ENCODE measurements at places on chromosomes 12 and 14.

GRCh38 chr12:84599539-84599938 is 313.1 kb downstream of the SLC6A15 start:
- DNase-seq = no peak

DNA sequence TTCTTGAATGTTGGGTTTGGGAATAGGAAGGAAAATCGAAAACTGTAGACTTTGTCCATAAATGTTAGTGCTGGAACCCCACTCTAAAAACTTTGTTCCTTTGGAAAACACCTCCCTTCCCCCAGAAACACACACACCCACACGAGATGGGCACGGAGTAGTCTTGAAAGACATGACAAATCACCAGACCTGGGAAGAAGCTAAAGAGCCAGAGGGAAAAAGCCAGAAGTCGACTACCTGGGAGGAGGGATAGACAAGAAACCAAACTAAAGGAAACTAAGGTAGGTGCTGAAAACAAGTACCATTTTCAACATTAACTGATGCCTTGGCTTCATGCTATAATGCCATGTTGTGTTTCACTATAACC is 925 bp upstream of the NANOG start:
- no peak for DNase-seq

- no peak for DNase-seq
Observed at GRCh38 chr12:6921996-6922946, 5.5 kb upstream of the ATN1 start.

GRCh38 chr12:101845137-101845711 is 14.5 kb upstream of the GNPTAB start:
- no peak for DNase-seq

DNA sequence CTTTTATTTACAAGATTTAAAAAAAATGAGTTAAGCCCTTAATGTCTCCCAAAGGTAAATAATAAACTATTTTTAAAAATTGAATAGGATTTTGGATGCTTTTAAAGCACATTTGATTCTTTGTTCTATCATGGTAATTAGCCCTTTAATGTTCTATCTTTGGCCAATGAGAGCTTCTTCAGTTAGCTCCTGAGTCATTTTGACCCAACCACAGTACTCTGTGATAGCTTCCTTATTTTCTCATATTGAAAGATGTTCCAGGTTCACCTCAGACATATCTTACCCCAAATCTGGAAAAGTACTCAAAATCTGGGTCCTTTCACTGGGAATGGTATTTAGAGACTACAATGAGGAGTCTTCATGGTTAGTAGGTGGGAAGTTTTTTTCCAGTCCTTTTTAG is 98.0 kb downstream of the MYRFL start:
- DNase-seq = no peak

- no peak for DNase-seq
Observed at GRCh38 chr12:117865505-117865904, 103.3 kb downstream of the KSR2 start.

GRCh38 chr14:101407328-101407727 is 154.0 kb upstream of the DIO3 start:
- DNase-seq = no peak

- DNase-seq = no peak
Observed at GRCh38 chr12:120847392-120847791, 56.8 kb downstream of the SPPL3 start.

DNA sequence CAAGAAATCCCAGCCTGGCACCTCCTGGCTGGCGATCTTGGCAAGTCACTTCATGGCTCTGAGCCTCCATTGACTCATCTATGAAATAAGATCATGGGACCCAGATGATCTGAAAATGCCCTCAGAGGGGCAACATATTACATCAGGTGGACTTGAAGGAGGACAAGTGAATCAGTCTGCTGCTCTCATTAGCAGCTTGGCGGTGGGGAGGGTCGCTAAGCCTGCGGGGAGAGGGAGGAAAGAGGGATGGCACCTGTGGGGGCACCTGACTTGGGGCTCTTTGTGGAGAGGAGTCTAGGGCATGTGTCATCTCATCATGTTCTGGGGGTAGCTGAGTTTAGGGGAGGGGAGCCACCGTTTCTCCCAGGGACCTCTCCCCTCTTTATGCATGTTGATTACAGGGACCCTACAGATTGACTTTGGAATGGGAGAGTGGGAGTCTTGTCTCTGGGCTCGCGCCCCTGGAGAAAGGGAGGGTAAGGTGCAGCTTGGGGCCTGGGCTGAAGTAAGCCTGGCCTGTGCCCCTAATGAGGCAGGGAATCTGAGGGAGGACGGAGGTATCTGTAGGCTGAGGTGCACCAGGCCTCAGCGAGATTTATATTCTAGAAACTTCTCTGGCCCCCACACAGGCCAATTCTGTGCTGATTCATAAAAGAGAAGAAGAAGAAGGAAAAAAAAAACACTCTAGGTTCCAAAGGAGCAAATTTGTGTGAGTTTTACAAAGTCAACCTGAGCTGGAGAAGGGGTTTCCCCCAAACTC is 29.3 kb upstream of the BATF start:
- DNase-seq = no peak

DNA sequence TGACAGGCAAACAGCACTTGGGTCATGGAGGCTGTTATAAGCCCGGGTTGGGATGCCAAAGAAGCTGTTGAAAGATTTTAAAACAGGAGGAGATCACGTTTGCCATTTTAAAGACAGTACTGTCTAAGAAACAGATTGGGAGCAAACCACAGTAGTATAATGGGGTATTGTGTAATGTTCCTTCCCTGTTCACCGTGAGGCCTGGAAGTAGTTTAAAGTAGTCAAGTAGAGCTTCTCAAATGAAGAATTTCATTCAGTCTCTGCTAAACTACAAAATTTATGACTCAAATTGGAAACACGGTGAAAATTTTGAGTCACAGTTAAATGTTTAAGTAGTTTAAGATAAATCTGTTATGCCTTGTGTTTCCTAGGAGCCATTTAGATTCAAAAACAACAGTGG is 35.8 kb downstream of the ATP2A2 start:
- DNase-seq = peak; percentile 76

- peak; percentile 59 for DNase-seq
Observed at GRCh38 chr12:946631-947030, 2.9 kb downstream of the RAD52 start.

DNA sequence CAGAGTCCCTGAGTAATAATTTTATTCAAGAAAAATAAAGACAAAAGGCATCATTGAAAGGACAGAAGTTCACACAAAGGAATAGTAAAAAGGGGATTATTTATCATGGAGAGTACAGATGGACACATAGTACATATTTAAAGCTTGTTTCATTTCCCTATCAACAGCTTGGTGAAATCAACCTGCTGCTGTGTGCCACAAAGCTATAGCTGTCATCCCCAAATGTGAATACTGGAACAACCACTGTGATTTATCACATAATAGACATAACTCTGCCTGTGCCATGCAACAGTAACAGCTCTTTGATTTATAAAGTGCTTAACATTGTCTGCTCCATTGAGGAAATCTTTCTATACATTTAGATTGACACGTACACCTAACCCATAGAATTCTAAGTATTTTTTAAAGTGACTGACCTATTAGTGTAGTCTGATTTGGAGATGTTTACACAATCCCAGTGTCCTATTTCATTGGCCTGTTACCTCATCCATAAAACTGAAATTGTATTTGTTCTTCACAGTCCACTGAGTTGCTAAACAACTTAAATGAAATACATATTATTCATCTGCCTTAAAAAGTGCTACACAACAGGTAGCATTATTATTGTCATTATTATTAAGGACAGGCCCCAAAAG is 3.3 kb downstream of the NEMF start:
- no peak for DNase-seq

DNA sequence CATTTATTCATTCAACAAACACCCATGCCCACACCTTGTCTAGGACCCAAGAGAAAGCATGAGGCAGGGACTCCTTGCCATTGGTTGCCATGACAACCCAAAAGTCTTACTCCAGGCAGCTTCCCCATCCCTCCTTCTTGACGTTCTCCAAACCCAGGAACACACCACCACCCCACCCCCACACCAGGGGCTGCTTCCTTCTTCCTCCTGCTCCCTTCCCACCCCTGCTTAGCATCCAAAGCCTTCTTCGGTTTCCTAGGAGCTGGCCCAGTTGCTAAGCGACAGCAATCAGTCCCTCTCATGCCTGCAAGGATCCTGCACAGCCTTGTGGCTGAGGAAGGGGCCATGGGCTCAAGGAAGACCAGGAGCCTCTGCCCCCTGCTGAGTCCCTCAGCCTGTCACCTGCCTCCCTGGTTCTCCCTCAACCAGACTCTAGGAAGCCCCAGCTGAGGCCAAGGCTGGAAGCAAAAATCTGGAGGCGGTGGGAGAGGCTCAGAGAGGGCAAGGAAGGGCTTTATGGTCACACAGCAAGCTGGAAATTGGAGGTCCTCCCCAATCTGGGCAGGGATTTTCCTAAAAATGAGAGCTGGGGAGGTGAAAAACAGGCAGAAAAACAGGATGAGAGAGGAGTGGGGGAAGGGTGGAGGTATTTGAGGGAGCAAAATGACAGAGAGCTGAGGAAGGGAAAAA is 15.4 kb downstream of the RASAL1 start:
- no peak for DNase-seq

- DNase-seq = no peak
Observed at GRCh38 chr14:83372271-83372670, 1838.6 kb upstream of the SEL1L start.

DNA sequence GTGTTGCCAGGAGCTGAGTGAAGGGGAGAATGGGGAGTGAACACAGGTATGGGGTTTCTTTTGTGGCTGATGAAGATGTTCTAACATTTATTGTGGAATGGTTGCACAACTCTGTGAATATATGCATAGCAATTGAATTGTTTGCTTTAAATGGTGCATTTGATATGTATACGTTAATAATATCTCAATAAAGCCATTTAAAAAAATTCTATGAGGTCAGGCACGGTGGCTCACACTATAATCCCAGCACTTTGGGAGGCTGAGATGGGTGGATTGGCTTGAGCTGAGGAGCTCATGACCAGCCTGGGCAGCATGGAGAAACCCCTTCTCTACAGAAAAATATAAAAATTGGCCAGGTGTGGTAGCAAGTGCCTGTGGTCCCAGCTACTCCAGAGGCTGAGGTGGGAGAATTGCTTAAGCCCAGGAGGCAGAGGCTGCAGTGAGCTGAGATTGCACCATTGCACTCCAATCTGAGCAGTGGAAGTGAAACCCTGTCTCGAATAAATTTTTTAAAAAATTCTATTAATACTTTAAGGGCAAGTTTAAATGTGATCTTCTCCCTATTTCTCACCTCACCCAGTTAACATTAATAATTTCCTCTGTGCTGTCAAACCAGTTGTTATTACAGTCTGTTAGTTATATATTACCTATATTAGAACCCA is 65.3 kb downstream of the DENND5B start:
- no peak for DNase-seq

DNA sequence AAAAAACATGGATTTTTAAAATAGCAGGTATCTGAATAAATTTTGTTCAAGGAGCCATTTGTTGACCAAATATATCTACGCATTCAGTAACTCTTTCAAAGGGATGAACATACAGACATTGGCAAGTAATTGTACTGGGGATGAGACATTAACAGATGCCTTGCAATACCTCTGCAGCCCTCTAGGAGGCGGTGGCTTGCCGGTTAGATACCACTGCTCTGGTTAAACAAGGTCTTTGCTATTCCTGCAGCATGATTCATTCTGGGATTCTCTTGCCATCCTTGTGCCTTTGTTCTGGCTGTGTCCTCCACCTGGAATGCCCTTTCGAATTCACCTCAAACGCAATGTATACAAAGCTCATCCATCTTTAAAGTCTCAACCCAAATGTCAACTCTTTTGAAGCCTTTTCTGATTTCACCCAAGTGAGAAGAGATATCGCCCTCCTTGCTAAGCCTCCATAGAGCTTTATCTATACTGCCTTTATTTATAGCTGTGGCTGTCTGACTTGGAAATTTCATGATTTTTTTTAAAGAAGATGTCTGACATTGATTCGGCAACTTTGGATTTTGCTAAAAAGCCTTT is 131.0 kb upstream of the SRRM4 start:
- peak; percentile 34 for DNase-seq

DNA sequence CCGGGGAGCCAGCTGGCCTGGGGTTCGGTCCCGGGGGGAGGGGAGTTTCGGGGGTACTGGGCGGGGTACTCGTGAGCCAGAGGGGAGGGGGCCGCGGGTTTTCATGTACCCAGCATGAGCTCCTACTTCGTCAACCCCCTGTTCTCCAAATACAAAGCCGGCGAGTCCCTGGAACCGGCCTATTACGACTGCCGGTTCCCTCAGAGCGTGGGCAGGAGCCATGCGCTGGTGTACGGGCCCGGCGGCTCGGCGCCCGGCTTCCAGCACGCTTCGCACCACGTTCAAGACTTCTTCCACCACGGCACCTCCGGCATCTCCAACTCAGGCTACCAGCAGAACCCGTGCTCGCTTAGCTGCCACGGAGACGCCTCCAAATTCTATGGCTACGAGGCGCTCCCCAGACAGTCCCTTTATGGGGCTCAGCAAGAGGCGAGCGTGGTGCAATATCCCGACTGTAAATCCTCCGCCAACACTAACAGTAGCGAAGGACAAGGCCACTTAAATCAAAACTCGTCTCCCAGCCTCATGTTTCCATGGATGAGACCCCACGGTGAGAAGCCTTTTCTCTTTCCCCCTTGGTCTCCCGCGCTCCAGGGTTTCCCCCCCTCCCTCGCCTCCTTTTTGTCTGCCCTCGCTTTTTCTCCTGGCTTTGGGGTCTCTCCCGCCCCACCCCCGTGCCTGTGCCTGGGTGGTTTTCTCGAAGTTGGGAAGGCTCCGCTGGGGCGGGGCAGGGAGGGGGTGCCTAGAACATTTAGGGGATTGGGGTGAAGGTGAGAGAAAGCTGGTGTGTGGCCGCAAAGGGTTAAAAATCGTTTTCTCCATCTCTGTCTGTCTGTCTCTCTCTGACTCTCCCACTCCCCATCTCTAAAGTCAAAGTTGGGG is 627 bp downstream of the HOXC8 start:
- no peak for DNase-seq

- DNase-seq = no peak
Observed at GRCh38 chr14:53365486-53366130, 212.5 kb upstream of the DDHD1 start.

- DNase-seq = no peak
Observed at GRCh38 chr12:5217936-5218335, 174.3 kb downstream of the KCNA5 start.

- DNase-seq = no peak
Observed at GRCh38 chr14:72657214-72657921, 236.5 kb downstream of the DPF3 start.

GRCh38 chr14:95256776-95257060 is 63.0 kb downstream of the CLMN start:
- no peak for DNase-seq

DNA sequence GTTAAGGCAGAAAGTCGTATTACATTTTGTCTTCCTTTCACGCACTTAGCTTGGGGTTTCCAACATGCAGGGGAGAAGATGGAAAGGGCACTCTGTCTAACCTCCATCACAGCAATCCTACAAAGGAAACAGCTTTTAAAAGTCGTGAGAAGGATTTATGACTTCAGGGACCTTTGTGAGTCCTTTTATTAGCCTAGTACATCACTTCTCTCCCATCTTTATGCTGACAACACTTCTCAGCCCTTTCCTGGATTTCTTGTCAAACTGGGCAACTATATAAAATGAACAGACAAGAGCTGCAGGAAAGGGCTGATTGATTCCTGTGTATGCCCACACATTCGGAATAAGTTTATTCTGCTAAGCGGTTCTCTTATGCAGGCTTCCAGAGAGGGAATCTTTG is 159.0 kb downstream of the DERA start:
- DNase-seq = no peak

Measured in activated CD4-positive, alpha-beta T cell treated with anti-CD3 and anti-CD28 coated beads, Interleukin-2, amount 50 U/mL, for 16 hours (primary cell).